Activated T-cell treated with anti-CD3 and anti-CD28 coated beads, Interleukin-2, amount 50 U/mL, for 1 hour (primary cell): ENCODE measurements at places on chromosomes 16 and 17.

- no peak for DNase-seq
Observed at GRCh38 chr17:68507576-68507975, 4.7 kb upstream of the PRKAR1A start.

GRCh38 chr16:50219402-50219975 lies 46.9 kb upstream of the ADCY7 start:
- DNase-seq = no peak

DNA sequence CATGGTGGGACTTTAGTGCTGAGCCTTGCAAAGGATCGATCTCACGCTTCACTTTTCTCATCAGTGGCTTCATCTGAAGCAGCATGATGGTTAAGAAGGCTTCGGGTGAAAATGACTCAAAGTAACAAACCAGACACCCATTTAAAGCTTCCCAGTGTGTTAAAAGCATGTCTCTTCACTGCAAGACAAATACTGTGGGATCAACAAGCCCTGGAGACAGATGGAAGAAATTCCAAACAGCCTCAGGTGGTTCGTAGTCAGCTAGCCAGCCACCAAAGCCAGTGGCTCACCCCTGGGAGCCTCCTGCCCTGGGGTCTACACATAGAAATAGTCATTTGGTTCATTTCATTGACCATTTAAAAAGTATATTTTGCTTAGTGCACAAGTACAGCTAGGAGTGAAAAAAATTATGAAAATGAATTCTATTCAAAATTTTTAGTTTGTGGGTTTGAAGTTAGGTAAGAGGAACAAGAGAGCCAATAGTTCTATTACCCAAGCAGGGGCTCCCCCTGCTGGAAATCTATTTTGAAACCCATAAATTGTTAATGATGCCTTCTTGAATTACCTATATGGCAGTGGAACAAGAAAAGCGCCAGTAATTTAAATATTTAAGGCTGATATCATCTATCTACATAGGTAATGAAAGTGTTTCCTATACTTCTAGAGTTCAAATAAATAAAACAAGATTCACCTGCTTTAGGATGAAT lies 51.6 kb downstream of the PMP22 start:
- no peak for DNase-seq

DNA sequence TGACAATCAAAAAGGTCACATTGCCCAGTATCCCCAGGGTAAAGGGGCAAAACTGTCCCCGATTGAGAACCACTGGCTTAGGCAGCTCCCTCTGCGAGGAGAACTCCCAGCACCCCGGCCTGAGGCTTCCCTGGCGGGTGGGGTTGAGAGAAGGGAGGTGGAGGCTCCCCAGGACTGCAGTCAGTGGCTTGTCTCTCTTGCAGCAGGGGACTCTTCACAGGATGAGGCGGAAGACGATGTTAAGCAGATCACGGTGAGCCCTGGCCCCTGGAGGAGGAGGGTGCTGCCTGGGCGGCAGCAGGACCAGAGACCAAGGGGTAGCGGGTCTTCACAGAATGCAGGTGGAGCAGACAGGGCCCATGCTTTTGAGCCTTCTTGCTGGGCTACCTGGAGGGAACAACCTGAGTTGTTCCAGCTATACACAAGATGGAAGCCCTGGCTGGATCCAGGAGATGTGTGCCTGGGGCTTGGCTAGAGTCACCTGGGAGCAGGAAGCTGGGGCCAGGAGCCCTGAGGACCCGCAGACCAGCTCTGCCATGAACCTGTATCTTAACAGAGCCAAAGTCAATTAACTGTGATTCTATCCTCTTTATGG lies 16.8 kb downstream of the POLR3E start:
- DNase-seq = no peak

DNA sequence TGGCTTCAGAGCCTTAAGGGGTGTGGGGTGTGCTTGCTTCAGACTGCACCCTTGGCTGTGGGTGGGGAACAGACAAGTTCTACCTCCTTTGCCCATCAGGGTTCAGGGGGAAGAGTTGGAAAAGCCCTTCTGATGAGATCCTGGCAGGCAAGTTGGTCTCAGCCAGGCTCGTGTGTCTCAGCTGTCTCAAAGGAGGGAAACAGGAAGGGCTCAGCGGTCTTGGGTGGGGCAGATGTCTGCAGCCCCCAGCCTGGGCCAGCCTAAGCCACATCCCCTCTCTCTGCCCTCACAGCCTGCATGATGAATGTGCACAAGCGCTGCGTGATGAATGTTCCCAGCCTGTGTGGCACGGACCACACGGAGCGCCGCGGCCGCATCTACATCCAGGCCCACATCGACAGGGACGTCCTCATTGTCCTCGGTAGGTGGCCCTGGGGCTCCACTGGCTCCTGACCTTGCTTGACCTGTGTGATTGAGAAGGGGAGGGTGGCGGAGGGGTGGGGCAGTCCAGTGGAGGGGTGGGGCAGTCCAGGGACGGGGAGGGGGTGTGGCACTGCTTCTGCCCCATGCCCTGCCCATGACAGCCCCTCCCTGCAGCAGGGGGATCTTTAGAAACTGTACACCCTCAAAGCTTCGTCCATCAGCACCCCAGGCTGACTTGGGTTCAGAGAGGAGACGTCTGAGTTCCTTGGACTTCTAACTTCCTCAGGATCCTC lies 199.5 kb downstream of the PRKCB start:
- peak; percentile 32 for DNase-seq

DNA sequence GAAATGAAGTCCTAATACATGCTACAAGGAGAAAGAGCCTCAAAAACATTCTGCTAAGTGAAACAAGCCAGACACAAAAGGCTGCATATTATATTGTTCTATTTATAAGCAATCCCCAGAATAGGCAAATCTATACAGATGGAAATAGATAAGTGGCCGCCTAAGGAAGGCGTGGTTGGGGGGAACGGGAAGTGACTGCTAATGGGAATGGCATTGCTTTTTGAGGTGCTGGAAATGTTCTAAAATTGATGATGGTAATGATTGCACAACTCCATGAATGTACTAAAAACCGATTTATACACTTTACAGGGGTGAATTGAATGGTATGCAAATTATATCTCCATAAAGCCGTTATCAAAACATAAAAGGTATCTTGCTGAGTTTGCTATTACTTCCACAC lies 67.7 kb downstream of the GAS7 start:
- no peak for DNase-seq

DNA sequence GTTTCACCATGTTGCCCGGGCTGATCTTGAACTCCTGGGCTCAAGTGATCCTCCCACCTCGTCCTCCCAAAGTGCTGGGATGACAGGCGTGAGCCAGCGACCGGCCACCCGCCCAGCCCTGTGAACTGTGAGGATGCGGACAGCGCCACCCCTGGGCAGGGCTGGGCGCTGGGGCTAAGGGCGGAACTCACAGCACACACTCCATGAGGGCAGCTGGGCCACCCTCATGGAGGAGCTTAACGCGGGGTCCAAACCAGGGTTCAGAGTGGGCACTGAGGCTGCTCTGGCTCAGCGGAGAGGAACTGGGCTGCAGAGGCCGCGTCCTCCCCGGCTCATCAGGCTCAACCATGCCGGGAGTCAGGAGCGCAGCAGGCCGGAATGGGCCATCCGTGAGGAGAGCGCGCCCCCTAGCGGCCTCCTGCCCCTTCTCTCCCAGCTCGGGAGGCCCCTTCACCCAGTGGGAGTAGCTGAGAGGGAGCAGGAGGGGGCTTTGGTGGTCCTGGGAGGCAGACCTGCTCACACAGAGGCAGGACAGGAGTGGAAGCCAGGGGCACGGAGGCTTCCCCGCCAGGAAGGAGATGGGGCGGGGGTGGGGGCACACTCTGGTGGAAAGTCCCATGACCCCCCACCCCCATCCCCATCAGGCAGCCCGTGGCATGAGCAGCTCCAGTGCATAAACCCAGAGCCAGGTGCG lies 13.8 kb downstream of the CORO7 start:
- DNase-seq = peak; percentile 72

DNA sequence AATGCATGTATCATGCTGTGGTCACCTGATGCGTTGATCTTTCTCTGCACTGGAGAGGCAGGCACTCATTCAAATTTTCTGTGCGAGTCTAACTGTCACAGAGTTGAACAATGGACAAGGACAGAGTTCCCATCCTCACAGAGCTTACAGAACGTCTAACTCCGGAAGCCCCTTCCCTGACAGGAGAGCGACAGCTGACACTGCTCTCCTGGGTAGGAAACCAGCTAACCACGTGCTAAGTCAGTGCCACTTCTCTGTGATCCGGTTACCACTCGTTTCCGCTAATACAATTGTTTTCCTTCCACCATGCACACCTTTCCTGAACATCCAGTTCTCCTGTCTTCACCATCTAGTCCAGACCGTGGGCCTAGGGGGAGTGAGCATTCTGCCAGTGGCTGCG lies 11.3 kb downstream of the KLHDC4 start:
- no peak for DNase-seq
